Testis (tissue), 5 donors: ENCODE measurements at places on chromosomes 3 and 15. TPM values are rescaled to one million over a fixed set of nuclear protein-coding genes. Genes with fewer than 3 reads are reported as not detected.

The THRB gene
- 2.0 TPM for polyA plus RNA-seq

The ARPIN gene
- 15.9 TPM for polyA plus RNA-seq

The SPINT1 gene
- 7.2 TPM for polyA plus RNA-seq

The RARRES1 gene
- polyA plus RNA-seq: 9.7 TPM

The IMPG2 gene
- 0.53 TPM for polyA plus RNA-seq

The ADGRG7 gene
- not detected for polyA plus RNA-seq

The KLF15 gene
- polyA plus RNA-seq: 8.5 TPM

The ZNF662 gene
- polyA plus RNA-seq: 11.2 TPM

The THBS1 gene
- 12.6 TPM for polyA plus RNA-seq

The SAXO2 gene
- 35.2 TPM for polyA plus RNA-seq

The AMOTL2 gene
- 19.6 TPM for polyA plus RNA-seq

The UROC1 gene
- polyA plus RNA-seq: 0.34 TPM

The VWA5B2 gene
- polyA plus RNA-seq: 2.5 TPM

The DPPA2 gene
- polyA plus RNA-seq: 4.9 TPM
